ENCODE measurements at places on chromosomes 12 and 14.

GRCh38 chr12:115261691-115262398, 577.9 kb upstream of the TBX3 start:
- DNase-seq, result no peak

DNA sequence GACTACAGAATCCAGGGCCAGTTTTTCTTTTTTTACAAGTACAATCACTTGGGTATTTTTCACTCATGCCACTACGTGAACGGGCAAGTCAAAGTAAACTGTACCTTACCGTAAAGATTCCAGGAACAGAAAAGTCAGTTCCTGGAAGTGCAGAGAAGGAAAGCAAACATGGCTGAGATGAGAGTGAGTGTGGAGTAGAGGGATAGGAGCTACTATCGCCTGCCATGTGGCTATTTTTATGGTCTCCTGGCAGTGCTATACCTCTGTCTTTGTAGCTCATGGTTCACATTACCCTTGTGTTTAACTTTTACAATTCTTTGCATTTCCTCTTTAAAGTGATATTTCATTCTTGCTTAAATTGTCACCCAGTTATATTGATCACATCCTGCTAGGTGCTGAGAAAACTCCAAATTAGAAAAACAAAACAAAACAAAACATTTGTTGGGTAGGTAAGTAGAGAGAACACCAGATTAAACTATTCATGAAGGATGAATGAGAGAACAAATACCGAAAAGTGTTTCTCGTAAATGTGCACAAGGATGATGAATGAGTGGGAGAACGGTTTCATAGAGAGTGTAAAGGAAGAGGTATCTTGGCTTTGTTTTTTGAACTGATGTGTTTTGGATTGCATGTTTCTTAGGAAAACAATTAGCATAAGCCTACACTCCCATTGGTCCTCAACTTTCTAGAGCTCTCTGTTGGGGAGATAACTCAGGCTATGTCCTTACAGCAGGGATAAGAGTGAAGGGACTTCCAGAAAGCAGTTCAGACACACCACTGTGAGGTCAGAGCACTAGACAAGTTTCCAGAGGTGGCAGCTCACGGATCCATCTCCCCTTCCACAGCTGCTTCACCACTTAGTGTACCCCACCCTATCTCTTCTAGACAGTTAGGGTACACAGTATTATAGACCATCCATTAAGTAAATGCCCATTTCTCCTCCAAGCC, 163.7 kb downstream of the IPO8 start:
- DNase-seq, result no peak

GRCh38 chr14:84401631-84402030, 1128.3 kb upstream of the FLRT2 start:
- DNase-seq, result no peak

GRCh38 chr14:105885561-105886320, 359.4 kb downstream of the TMEM121 start:
- DNase-seq, result no peak

GRCh38 chr12:24574538-24574937, 374.4 kb downstream of the BCAT1 start:
- no peak for DNase-seq

GRCh38 chr14:68639000-68639757, 153.7 kb downstream of the ZFP36L1 start:
- DNase-seq, result peak; percentile 55

GRCh38 chr14:33676135-33676566, 274.7 kb downstream of the EGLN3 start:
- no peak for DNase-seq

DNA sequence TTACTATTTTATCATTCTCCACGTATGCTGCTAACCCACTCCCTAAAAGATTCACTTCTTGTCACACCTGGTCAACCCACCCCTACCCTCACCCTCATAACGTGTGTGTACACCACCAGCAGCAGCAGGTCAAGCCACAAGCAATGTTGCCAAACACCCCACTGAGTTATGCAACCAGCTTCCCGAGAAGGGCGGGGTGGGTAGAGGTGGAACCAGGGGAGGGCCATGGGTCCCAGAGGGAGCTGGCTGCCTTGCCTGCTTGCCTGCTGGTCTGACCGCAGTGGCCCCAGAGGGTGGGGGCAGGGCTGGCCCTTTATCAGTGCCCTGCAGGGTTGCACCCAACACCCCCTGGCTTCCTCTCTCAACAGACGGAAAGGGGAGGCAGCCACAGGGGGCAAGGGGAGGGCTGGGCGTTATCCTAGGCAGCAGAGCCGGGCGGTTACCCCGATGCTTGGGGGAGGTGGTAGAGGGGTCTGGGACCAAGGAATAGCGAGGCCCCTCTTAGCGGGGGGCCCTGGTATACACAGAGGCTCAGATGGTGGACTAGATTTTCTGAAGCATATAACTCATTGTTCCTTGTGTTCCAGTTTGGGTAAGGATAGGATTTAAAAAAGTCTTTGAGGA, 3.5 kb upstream of the NFE2 start:
- DNase-seq, result peak; percentile 73

DNA sequence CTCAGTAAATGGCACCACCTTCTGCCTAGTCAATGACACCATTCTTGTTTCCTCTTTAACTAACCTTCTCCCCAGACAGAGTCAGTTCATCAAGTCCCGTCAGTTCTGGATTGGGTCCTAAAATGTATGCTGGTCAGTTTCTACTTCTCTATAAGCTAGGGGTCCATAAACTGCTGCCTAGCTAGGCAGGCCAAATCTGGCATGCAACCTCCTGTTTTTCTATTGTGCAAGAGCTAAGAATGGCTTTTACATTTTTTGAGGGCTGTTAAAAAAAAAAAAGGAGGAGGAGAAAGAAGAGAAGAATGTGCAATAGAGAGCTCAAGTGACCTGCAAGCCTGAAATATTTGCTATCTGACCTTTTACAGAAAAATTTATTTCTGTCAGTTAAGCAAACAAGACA, 6.4 kb upstream of the TMED10 start:
- no peak for DNase-seq

DNA sequence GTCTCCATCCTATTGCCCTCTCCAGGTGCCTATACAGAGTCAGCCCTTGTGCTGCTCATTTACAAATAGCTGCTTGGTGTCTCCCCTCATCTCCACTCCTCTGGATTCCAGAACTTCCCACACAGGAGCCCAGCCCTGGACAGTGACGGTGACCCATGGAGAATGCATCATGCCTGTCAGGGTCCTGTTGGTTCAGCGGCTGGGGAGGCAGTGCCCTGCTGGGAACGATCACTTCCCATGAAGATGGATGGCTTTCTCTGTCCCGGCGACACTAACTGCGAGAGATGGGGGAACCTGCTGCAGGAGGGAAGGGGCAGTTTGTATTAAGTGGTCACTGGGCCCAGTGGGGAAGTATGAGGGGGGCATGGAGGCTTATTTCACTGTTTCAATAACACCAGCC, 395.0 kb upstream of the TBX3 start:
- DNase-seq, result no peak

GRCh38 chr12:132284071-132284826, 45.1 kb downstream of the GALNT9 start:
- DNase-seq, result no peak

GRCh38 chr14:100586403-100587085, 673 bp downstream of the BEGAIN start:
- DNase-seq, result no peak

- DNase-seq, result no peak
These were observed 58.0 kb downstream of the EEA1 start for GRCh38 chr12:92871116-92871515.

- DNase-seq, result no peak
These were observed 169.7 kb upstream of the G2E3 start for GRCh38 chr14:30389134-30389876.

DNA sequence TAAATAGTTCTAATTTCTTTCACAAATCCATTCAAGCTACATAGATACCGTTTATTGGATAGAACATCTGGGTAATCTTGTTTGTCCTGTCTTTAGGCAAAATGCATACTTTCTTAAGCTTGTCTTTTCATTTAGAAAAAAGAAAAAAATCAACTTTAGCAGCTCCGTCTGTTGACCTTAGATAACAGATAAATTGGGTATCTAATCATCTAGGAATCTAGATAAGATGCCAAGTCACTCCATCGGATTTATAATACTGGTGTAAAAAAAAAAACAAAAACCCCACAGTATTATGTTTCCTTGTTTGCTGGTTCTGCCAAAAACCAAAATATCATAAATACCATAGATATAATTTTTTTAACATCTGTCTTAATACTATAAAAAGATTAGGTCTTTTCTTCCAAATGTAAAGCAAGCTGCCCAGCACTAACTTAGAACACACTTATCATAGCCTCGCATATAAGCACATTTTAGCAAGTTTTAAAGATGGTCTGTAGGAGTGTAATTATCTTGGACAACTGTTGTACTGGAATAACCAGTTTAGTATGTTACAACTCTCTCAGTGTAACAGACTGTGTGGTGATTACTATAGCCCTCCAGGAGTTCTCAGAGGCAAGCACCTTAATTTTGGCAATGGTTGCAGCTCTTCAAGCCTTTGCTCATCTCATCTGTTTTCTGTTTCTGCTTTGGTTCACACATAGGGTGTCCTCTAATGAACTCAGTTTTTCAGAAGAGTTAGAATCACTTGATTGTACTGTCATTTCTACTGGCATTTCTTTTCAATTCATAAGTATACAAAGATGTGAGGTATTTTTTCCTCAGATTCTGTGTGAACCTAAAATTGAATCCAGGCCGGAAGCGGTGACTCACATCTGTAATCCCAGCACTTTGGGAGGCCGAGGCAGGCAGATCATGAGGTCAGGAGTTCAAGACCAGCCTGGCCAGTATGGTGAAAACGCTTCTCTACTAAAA, 83.1 kb downstream of the ANO6 start:
- no peak for DNase-seq

DNA sequence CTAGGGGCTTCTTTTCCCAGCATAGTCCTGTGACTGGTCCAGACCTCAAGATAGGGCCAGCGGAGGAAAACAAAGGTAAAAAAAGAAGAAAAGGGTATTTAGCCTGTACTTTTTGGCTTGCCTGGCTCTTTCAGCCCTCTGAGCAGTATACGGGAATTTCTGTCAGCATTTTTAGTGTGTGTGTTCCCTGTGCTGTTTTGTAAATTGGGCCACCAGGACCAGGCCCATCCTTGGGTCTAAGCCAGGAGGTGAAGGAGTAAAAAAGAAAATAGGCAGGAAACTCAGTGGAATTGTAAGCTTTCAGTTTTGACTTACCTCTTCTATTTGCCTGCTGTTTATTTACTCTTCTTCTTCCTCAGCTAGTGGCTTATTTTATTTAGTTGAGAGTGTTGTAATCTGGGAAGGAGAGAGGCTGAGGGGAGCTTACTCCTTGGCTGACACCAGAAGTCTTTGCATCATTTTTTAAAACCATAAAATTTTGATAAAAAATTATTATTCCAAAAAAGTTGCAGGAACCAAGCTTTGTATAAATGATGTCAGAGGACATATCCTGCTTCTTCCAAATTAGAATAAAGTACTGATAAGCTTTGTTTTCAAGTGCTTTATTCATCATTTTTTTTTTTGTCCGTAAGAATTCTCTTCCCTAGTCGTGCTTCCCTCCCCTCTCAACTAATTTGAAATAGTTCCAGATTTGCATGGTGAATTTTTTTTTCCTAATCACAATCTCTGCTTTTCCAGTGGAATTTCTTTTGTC, 63.7 kb downstream of the DIP2B start:
- no peak for DNase-seq

GRCh38 chr12:107610021-107610859, 75.4 kb upstream of the PWP1 start:
- DNase-seq, result no peak

GRCh38 chr12:125029761-125030358, 35.4 kb upstream of the AACS start:
- no peak for DNase-seq

DNA sequence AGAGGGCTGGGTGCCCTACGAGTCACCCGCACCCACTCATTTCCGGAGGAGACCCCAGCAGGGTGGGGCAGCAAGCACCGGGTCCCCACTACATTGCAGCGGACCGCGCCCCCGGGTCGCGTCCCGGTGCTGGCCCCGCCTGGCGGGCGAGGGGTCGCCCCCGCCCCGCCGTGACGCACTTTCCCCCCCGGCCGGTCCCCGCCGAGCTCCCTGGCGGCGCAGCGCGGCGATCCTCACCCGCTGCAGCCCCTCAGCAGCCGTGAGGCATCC, 106.1 kb downstream of the PRICKLE1 start:
- DNase-seq, result no peak

- no peak for DNase-seq
These were observed 525 bp upstream of the FAR2 start for GRCh38 chr12:29148596-29148910.

DNA sequence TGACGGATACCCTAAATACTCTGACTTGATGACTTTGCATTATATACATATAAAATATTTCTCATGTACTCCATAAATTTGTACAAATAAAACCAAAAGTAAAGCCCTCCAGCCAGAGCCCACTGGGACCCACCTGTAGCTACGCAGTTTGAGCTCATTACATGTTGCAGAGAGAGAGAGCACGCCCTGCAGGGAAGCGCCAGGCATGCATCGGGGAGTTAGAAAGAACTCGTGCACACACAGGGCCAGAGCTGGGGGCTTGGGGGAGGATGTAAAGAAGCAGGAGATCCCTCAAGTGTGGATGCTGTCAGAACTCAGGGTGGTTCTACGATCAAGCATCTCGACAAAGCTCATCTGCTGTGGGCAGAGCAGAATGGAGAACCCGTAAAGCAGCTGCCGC, 178.5 kb upstream of the RTL1 start:
- DNase-seq, result peak; percentile 50

DNA sequence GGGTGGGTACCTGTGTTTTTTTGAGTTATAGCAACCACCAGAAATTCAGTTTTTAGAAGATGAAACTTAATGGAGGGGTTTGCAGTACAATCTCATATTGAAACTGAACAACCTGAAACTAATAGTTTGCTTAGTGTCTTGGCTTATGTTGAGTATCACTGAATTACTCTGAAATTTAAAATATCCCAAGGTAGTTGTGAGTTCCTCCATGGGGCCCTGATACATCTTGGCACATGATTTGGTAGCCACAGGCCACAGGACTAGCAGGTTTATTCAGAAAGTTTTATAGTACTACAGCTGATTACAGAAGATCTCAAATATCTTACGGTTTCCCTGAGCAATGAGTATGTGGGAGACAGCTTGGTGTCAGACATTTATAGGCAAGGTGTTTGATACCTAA, 10.4 kb downstream of the PTGES3 start:
- peak; percentile 16 for DNase-seq

GRCh38 chr12:40145896-40146295, 40.0 kb upstream of the SLC2A13 start:
- DNase-seq, result no peak
